Left renal pelvis (tissue), 4 donors: ENCODE measurements at places on chromosomes 7 and 10. TPM values are rescaled to one million over a fixed set of nuclear protein-coding genes. Genes with fewer than 3 reads are reported as not detected.
A peak's percentile ranks its signal among the peaks of the same experiment; 100 is the strongest.

The GNAT3 gene
- polyA plus RNA-seq = not detected

The TAS2R41 gene
- polyA plus RNA-seq = not detected

DNA sequence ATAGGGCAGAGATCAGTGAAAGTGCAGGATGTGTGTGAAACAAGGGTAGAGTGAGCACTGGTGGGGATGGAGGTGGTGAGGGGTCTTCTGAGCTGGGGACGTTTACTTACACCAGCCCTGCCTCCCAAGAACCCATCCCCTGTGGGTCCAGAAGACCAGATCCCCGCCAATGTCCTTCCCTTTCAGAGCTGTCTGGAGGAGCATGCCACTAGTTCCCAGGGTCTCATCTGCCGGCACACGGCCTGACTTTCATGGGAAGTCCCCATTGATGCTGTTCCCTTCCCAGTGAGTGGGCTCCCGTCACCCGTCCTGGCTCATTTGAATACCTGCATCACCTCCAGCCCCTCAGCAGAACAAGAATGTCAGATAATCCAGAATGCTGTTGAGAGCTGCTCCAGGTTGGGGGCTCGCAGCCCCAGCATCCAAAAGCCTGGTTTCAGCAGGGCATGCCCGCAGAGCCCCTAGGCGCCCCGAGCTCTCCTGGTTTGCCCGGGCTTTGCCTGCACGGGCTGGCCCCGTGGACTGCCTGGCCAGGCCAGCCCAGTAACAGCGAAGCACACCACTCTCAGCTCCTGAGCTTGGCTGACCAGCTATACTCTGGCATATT, 246.7 kb downstream of the MGMT start:
- DNase-seq = no peak

DNA sequence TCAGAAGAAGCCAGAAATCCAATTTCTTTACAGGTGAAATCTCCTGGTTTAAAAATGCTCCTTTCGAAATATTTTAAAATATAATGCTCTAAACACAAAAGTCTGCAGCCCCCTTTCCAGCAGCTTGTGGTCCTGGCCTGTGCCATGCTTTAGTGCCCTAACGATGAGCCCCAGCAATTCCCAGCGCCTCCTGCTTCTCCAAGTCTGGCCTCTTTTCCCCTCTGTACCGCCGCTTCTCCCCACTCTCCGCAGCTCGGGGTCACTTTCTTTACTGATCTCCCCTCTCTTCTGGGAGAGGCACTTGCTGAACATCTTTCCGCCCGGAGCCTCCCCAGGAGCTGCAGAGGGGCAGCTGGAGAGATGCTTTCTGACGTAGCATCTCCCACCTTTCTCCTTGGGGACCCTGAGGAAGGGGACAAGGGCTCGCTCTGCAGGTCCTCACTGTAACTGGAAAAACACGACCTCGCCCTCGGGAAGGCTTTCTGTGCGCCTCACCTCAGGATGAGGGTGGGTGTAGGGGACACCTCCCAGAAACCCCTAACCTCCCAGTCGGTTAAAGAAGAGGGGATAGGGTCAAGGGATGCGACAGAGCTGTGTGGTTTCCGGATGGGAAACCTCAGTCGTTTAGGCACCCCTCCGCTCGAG, 565 bp upstream of the INA start:
- DNase-seq = no peak

GRCh38 chr7:151289891-151290290, 41.4 kb upstream of the SMARCD3 start:
- no peak for DNase-seq

DNA sequence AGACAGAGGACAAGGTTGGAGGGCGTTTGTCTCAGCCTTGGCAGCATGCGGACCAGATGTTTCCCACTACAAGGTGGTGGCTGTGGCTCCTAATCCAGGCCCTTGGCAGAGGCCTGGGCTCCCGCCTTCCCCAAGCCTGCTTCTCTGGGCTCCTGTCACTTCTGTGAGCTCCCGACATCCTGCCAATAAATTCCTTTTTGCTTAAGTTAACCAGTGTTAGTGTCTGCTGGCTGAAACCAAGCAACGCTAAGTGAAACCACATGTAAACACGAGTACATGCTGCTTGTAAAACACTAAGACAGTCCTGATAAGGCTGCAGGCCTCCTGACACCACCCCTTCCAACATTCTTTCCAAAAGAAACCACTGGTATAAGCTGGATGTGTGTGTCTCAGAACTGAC, 263.6 kb upstream of the ZMIZ1 start:
- peak; percentile 77 for DNase-seq

DNA sequence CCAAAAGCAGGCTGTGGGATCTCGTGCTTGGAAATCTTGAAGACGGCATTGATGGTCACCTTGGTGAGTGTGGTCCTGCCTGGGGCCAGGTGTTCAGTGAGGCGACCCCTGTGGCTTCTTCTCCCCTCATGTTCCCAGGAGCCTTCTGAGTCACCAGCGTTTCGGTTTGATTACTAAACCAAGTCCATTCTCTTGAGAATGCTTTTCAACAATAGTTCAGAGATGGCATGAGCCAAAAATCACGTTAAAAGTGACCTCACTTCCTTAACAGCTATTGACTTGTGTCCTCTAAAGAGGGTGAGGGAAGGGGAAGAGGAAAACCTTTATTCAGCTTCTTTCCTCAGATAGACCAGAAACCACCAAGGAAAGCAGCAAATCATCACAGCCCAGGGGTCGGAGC, 315.2 kb downstream of the GATA3 start:
- DNase-seq = no peak

DNA sequence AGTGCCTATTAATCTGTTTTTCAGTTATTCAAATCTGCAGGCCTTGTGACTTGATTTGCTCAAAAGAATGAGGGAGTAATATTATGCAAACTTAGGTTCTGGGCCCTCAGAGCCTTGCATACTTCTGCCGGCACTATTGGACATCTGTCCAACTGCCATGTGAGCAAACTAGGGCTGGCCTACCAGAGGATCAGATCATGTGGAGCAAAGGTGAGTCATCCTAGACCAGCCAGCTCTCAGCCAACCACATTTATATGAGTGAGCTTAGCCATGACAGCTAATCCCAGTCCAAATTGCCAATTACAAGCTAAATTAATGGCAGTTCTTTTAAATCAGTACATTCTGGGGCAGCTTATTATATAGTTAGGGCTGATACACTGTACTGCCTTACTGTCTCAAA, 69.6 kb downstream of the SDHAF3 start:
- DNase-seq = no peak

DNA sequence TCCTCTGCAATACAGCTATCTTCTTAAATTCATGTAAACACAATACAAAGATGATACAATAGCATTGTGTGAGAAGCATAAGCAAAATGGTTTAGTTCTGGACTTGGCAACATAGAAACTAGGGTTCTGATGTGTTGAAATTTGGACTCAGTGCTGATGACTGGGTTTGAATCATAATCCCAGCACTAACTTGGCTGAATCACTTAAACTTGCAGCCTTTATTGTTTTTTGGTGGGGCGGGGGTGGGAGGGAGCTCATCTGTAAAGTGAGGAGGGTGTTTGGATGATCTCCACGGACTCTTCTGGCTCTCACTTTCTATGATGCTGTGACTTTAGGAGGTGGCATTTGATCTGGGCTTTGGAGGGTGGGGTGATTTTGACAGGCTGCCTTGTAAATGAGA, 158.2 kb downstream of the WNT2 start:
- DNase-seq = no peak

DNA sequence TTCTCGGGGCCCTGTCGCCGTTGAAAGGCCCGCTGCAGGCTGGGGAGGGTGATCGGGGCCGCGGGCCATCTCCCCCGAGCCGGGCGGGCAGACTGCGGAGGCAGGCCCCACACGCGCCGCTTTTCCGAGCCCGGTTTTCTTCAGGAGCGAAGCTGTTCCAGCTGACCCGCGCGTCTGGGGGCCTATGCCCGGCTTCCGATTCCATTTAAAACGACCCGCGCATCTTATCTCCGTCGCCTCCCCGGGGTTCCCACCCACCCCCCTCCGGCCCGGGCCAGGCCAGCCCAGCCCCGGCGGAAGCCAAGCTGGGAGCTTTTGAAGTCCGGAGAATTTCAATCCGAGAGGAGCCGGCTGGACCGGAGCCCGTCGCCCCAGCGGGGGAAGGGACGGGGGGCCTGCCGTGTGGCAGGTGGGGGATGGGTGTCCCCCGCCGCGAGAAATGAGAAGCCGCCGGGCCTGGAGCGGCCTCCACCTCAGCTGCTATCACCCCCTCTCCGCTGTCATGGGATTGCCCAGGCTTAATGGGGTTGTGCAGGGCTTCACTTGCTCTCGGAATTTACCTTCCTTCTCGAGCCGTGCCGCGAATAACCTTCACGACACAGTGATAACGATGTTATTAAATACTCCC, 3.1 kb upstream of the EVX1 start:
- no peak for DNase-seq

- no peak for DNase-seq
Measured at GRCh38 chr10:88744002-88744401, 15.8 kb upstream of the LIPN start.

- DNase-seq = no peak
Measured at GRCh38 chr7:45924283-45924682, 3.2 kb upstream of the IGFBP3 start.
